KBM-7 (cell line): ENCODE measurements at places on chromosomes 12 and 14.
A peak's percentile ranks its signal among the peaks of the same experiment; 100 is the strongest.

- DNase-seq, result no peak
These were observed 135.0 kb upstream of the AEBP2 start for GRCh38 chr12:19304149-19304750.

- no peak for DNase-seq
These were observed 127.0 kb downstream of the GCH1 start for GRCh38 chr14:54775486-54776140.

- DNase-seq, result peak; percentile 2
These were observed 519.9 kb downstream of the C12orf50 start for GRCh38 chr12:87509237-87509820.

GRCh38 chr14:74585406-74586335, 26.4 kb downstream of the LTBP2 start:
- no peak for DNase-seq

DNA sequence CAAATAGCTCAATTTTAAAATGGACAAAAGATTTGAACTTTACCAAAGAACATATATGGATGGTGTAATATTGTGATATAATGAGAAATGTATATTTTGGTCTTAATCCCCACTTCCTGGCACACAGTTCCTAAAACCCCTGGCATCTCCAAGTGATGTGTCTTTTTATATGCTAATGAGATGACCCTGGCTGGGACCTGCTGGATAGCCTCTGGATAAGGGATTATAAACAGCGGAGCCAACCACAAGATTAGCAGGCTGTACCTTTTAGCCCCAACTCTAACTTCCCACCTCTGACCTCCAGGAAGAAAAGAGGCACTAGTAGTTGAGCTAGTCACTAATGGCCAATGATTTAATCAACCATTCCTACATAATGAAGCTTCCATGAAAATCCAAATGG, 130.0 kb downstream of the DPF3 start:
- DNase-seq, result no peak

GRCh38 chr12:71430756-71431155, 8.8 kb upstream of the LGR5 start:
- no peak for DNase-seq

- peak; percentile 95 for DNase-seq
These were observed 6.0 kb upstream of the CHD4 start for GRCh38 chr12:6613015-6613775.

- no peak for DNase-seq
These were observed 352.5 kb upstream of the CCDC196 start for GRCh38 chr14:66133666-66134065.

DNA sequence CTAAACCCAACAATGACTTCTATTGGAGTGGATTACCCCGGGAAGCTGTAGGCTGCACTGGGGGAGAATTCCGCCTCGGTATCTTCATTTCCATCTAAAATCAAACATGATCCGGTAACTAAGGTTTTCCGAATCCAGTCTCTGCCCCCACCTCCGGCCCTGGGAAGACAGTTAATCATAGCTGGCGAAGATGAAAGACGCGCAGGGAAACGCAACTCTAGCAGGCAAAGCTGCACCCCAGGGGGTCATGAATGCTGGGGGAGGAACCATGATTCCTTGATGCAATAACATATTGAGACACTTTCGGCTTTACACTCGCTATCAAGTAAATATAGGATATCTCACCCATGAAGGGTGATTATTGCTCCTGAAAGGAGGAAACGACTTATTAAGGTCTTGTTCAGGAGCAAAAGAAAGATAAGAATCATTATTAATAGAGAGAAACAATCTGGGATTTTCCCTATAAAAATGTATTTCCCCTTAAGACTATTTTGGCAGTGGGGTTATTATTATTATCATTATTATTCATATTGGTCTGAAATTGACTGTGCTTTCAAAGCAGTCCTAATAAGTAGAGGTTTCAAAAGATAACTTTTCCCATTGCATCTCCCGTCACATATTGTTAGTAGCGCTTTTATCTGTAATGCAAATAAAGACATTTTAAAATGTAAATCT, 614.9 kb downstream of the VRK1 start:
- DNase-seq, result no peak

GRCh38 chr14:52076334-52076733, 7.5 kb upstream of the NID2 start:
- DNase-seq, result no peak

DNA sequence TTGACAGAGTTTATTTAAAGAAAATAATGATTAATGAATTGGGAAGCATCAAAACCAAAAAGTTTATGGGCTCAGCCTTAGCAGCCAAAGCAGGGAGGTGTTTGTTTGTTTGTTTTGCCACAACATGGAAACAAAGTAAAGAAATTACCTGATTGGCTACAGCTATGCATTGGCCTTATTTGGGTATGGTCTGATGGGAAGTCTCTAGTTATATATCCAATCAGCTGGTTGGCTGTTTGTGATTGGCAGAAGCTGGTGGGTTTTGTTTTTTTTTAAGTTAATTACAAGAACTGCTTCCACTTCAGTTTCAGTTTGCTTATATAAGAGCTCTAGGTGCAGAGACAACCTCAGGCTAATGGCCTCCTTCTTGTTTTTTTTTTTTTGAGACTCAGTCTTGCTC, 4.6 kb upstream of the LEMD3 start:
- DNase-seq, result no peak

- peak; percentile 65 for DNase-seq
These were observed 22.5 kb downstream of the MAP3K12 start for GRCh38 chr12:53476769-53477209.

- peak; percentile 94 for DNase-seq
These were observed at the start of gene ERC1 for GRCh38 chr12:990661-991349. ERC1 (plus strand) TSS chr12:991223; CDS start chr12:1027904, 36,681 bp downstream.

- DNase-seq, result no peak
These were observed 6.1 kb downstream of the SPRING1 start for GRCh38 chr12:116731801-116732200.

DNA sequence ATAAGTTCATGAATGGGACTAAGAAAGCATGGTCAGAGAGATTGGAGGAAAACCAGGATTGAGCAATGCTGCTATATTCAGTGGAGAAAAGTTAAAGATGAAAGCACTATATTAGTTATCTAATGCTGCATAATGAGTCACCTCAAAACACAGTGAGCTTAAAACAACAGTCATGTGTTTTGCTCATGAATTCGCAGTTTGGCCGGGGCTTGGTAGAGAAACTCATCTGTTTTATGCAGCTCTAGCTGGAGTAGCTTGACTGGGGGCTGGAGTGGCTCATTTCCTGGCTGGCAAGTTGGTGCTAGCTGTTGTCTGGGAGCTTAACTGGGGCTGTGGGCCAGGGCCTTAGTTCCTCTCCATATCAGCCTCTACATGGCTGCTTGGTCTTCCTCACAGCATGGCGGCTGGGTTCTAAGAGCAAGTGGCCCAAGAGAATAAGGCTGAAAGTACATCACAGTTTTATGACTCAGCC, 90.1 kb downstream of the ADCK1 start:
- DNase-seq, result no peak

DNA sequence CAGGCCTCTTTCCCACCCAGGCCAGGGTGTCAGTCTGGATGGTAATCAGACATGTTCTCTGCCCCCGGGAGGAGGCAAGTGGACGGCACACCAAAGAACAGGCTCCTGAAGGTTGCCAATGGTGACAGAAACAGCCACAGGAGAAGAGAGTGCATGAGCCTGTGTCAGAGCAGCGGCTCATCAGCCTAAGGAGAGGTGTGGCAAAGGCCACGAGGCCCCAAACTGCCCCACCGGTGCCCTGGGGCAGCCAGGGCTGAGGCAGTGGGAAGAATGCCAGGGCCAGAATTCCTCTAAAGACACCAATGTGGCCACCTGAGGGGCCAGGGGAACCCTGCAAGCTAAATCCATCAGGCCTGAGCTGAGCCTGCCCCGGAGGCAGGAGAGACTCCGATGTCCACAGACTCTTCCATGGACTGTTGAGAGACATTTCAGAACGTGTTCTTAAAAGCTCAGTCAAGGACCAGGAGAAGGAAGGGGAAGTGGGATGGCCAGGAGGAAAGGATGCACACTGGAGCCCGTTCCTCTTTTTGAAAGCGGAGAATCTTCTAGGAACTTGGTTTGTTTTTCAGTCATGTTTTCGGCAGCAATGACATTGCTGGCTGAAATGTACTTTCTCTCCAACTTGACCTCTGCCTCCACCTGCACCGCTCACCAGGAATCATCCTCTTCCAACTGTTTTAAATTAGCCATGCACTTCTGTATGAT, 176.3 kb upstream of the FKBP4 start:
- DNase-seq, result peak; percentile 60

DNA sequence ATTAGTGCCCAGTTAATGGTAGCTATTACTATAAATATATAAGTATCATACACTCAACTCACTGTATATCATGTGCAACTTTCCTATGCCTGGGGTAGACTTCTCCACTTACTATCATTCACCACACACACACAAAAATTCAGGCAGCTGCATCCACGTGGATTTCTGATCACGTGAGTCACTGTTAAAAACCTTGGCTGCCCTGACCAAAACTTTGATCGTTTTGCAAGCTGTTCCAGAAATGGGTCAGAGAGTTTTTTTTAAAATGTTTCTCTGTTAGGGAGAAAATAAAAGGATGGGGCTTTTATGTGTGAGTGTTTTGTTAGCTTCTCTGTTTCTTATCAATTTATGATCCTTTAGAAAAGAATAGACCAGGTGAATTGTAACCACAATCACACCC, 198.2 kb upstream of the CNOT2 start:
- DNase-seq, result no peak

DNA sequence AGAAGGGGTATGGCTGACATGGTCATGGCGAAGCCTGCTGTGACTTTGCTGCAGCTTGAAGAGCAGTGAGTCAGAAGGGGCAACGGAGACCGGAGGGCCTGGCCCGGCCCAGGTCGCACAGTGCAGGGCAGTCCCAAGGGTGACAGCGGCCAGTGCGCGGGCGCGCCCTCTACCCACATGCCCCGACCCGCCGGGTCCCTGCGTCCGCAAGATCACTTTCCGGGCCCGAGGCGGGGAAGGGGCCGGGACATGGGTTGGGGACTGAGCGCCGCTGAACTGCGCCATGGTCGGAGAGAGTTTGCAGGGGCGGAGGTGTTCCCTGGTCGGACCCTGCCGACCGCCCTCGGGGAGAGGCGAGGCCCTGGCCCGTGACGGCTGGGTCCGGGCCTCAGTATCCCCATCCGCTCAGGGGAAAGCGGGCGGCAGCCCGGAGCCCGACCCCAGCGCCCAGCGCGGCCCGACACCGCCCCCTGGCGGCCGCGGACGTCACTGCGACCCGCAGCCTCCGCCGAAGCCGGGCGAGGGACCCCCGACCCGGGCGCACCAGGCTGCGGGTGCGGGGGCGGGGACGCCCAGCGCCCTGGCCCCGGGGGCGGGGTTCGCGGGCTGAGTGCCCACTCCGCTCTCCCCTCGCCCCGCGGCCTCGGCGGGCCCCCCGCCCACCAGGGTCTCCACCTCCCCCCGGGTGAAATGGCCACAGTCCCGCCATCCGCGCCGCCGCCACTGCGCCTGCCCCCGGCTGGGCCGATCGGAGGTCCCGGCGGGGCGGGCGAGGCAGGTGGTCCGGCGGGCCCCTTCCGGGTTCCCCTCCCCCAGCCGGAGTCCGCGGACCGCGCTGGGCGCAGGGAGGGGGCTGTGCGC, 7.2 kb upstream of the ANKRD9 start:
- DNase-seq, result peak; percentile 74

DNA sequence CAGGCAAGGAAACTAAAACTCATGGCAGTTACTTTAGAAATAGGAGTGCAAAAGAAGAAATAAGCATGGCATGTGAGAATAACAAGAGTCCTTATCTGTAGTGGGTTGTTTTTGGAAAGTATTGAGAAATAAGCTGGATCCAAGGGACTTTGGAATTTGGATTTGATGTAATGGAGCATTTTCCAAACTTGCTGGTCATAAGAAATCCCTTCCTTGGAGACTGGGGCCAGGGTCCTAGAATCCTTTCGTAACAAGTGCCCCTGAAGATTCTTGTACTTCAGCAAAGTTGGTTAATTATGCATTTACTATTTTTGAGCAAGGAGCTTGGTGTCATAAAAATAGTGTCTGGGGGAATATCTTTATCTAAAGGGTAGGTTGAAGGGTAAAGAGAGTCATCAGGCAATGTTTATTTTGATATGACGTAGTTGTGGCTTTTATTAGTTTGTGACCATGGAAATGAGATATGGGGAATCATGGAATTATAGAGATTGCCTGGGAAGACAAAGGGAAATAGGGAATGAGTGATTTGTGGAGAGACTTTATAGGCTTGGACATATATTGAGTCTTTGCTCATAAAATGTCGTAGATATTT, 53.9 kb downstream of the WNK1 start:
- DNase-seq, result no peak

- DNase-seq, result no peak
These were observed 25.1 kb downstream of the ANAPC5 start for GRCh38 chr12:121326996-121327674.

DNA sequence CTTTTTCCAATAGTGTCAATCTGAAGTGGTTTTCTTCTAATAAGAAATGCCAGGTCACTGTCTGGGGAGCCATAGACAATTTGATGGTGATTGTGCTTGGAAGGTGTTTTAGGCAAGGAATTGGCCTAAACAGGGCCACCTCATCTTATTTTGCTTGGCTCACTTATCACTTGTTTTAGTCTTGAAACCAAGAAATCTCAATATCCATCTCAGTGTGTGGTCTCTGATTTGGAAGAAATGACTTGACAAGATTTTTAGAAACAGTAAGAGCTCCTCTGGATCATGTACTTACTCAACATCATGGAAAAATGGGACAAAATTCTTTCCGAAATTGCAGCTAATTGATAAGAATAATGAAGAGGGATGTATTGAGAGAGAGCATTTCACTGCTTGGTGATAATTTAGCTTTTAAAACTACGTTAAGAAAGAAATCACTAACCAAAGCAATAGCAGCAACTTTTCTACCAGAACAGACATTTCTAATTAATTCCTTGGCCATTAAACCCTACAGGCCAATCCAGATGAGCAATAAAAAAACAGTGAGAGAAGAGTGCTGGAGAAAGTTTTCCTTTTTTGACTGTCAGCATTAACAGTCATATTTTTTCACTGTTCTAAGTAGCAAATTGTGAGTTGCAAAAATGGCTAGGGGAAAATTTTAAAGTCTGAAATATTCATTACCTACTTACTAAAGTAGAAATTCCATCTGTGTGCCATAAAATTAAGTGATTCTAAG, 157.3 kb downstream of the AEBP2 start:
- no peak for DNase-seq

DNA sequence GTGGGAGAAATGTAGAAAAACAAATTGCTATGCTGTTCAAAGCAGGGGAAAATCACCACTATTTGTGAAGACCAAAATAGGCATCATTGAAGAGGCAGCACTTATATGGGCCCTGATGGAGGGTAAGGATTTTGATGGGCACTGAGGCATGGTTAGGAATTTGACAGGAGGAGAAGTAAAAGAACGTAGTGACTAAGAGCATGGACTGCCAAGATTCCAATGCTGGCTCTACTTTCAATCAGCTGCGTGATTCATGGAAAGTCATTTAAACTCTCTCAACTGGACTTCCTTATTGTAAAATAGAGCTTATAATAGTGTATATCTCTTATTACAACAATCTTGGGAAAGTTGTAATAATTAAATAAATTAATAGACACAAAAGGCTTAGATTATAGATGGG, 267.7 kb upstream of the G2E3 start:
- DNase-seq, result no peak

DNA sequence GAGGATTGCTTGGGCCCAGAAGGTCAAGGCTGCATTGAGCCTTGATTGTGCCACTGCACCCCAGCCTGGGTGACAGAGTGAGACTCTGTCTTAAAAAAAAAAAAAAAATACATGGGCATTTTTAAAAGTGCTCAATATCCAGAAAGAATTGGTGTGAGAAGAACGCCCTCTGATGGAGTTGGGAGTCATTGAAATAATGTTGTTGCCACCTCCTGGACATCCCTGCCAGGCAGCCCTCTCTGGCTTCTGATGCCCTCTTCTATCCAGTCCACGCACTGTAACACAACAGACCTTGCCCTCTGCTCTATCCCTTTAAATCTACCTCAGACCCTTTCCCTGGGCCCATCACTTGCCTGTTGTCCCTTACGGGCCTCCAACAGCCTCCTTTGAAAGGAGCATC, 4.9 kb downstream of the PTGDR start:
- DNase-seq, result peak; percentile 55
